ENCODE measurements at places on chromosomes 4 and X. TPM values are rescaled to one million over a fixed set of nuclear protein-coding genes. Genes with fewer than 3 reads are reported as not detected.

Gene NXF2B
- polyA plus RNA-seq = not detected

Gene SMIM10L2A
- 5.1 TPM for polyA plus RNA-seq

Gene GSTCD
- polyA plus RNA-seq = 2.1 TPM

Gene PLP1
- 25.9 TPM for polyA plus RNA-seq

Gene DOK7
- polyA plus RNA-seq = 36.3 TPM

Gene TRIM2
- 7.6 TPM for polyA plus RNA-seq

Gene ZDHHC15
- 2.0 TPM for polyA plus RNA-seq

Gene FGA
- 0.32 TPM for polyA plus RNA-seq
